ENCODE measurements at places on chromosomes 11 and 22. TPM values are rescaled to one million over a fixed set of nuclear protein-coding genes. Genes with fewer than 3 reads are reported as not detected.

FAM111B gene
- 1.4 TPM for total RNA-seq

GRCh38 chr11:64566042-64566914, 24.7 kb upstream of the SLC22A12 start:
- DNase-seq: no peak

DNA sequence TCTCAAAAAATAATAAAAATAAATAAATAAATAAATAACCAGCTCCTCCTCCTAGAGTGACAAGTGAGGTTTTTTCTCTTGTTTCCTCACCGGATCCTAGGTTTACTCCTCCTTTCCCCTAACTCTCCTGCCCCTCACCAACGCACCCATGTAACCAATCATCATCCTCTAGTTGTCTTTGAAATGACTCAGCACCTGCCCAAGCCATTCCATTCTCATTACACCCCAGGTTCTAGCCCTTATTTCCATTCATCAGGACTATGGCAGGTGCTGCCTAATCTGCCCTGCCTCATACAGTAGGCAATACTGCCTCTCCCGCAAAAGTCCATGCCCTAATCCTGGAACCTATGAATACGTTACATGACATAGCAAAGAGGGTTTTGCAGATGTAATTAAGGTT, 60.4 kb downstream of the BUD13 start:
- no peak for DNase-seq

MUC5B gene
- not detected for total RNA-seq

- no peak for DNase-seq
Observed at GRCh38 chr11:64800303-64801157, 2.5 kb downstream of the MAP4K2 start.

- no peak for DNase-seq
Observed at GRCh38 chr11:1350086-1350725, 39.5 kb upstream of the BRSK2 start.

HTATIP2 gene
- 25.6 TPM for total RNA-seq

GGTLC3 gene
- total RNA-seq: not detected

RIBC2 gene
- total RNA-seq: 0.86 TPM

DNA sequence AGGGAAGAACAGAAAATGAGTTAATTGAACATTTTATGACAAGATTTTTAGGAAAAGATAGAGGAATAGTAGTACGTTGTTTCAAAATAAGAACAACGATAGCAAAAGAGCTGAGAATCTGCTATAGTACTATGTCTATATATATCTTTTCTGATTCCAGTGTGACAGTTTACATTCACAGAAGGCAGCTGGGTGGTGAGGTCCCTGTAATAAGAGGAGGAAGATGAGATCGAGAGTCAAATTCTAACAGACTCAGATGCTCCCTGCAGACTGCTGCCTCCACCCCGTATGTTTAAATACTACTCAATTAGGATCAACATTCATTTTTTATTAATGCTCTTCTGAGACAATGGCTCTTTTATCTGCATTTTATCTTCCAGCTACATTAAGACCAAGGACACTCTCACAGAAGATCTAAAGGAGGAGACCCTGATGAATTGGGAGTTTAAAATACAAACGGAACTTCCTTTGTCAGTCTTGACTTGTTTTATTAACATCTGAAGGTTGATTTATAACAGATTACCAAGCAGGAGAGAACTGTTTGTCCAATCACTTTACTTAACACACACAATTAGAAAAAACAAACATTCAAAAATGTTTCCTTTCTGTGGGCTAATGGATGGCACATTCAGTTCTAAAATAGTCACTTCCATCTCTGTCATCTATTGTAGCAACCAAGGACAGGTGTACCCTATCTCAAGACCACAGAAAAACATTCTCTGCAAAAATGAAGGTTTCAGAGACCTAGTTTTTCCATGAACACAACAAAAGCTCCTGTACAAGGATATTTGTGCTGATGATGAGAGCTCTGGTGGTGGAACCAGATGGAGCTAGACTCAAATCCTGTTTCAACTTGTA, 240.2 kb downstream of the CADM1 start:
- DNase-seq: no peak

OR56A1 gene
- 0.05 TPM for total RNA-seq

GRCh38 chr22:45966320-45966894, 10.6 kb downstream of the WNT7B start:
- no peak for DNase-seq

DNA sequence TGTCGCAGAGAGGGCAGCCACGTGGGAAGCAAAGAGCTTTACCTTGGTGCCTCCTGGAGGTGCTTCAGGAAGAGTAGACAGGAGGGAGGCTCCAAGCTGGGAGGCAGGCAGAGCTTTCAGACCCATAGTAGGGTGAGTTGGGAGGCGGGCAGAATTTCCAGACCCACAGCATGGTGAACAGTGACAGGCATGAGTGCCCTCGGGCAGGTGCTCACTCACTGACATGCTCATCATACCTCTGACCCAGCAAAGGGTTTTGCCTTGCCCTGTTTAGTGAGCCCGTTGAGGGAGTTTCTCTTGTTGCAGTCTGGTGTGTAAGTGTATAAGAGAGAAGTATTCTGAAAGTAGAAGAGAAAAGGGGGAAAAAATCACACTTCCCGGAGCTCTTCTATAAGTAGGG, 86.4 kb upstream of the NTM start:
- DNase-seq: no peak

GRCh38 chr11:64117763-64118459, 48.0 kb downstream of the MACROD1 start:
- no peak for DNase-seq

GRCh38 chr11:44167046-44167445, 71.6 kb downstream of the EXT2 start:
- DNase-seq: no peak

SYCE3 gene
- not detected for total RNA-seq

- DNase-seq: no peak
Observed at GRCh38 chr11:122220321-122220720, 104.3 kb upstream of the BLID start.

SAA4 gene
- not detected for total RNA-seq

TPH1 gene
- 1.4 TPM for total RNA-seq

DNA sequence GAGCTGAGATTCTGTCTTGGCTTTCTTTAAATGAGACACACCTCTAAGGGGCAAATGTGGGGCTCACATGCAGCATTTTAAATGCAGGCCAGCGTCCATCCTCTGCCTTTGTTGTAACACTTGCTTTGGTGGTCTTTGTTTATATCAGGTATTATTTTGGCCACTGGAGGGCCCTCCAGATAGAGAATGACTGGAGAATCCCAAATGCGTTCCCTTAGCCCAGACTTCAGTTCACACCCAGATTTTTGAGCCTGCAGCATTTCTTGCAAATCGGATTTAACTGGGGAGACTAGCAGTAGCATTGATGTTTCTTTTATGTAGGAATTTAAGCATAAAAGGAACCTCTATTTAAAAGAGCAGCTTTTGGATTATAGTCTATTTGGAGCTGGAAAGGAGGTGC, 200.2 kb upstream of the SORL1-AS1 start:
- DNase-seq: no peak

DNA sequence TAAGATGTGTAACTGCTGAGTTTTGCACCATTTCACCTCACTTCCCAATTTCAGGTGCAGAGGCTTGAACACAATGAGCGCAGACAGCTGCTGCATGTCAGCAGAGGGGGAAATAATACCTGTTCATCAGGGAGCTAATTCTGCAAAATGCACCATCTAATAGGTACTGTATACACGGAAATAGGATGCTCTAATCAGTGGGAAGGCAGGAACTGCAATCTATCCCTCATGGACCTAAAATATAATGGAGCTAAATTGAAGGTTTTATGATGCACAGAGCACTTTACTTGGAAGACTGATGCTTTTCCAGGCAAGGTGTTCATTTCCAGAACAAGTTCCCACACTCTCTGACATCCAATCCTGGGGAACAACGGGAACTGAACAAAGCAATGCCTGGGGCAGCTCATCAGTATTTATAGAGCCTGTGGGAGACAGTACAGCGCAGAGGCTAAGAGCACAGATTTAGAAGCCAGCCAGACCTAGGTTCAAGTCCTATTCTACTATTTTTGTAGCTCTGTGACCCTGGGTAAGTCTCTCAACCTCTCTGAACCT, 78.5 kb downstream of the TENM4 start:
- DNase-seq: no peak

PHF21B gene
- not detected for total RNA-seq

Data from natural killer cell (primary cell).